ENCODE measurements at places on chromosomes 2 and 18.

- DNase-seq: no peak
Observed at GRCh38 chr2:156481312-156481711, 45.1 kb downstream of the GPD2 start.

GRCh38 chr2:236162882-236163470 is 5.2 kb downstream of the GBX2 start:
- no peak for DNase-seq

- DNase-seq: no peak
Observed at GRCh38 chr2:226172939-226173338, 626.7 kb downstream of the IRS1 start.

- no peak for DNase-seq
Observed at GRCh38 chr2:195202163-195202845, 454.7 kb upstream of the SLC39A10 start.

GRCh38 chr2:177264693-177265587 is at the start of gene NFE2L2:
NFE2L2 (minus strand) TSS chr2:177264727; CDS start chr2:177264576, 151 bp downstream.
- peak; percentile 83 for DNase-seq

- DNase-seq: no peak
Observed at GRCh38 chr18:62549755-62550154, 26.9 kb downstream of the ZCCHC2 start.

DNA sequence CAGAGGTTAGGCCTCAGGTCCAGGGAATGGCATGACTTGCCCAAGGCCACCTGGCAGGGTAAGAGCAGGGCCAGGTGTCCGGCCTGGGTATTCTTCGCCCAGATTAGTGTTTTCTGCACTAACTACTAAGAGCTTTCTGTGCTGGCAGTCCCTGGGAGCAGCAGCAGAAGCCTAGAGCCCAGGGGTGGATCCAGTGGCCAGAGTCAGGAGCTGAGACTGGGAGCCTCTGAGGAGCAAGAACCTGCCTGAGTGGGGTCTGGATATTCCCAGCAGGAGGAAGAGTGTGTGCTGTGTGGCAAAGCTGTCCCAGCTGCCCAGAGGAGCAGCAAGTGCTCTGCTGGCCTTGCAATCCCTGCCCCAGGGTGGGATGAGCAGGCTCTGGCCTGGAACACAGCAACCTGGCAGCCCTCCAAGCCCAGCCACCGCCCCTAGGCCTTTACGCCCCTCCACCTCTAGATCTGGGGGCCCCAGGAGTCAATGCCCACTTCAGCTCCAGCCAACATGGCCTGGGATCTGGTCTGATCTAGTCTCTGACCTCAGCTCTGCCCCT is 30.7 kb upstream of the GPAT2 start:
- no peak for DNase-seq

GRCh38 chr2:16625759-16626158 is 39.9 kb downstream of the CYRIA start:
- DNase-seq: no peak

DNA sequence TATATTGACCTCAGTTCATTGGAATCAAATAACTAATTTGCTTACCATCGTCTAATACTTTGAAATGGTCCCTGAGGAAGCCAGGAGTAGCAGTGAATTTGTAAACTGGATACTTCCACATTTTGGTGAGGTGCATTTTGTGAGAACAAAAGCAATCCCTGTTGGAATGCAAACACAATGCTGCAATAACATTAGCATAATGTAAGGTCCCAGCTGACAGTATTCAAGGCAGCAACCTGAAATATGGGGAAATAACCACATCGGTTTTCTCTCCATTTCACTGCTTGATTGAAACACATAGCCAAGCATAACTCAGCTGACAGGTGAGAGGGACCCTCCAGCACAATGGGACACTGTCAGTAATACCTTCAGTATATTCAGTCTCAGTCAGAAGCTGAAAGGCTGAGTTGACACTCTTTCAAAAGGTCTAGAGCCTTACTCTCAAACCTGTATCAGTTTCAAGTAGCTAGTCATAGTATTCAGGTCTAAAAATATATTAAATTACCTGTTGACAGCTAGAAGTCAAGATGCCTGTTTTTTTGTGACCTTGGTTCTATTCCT is 1311.9 kb upstream of the NRXN1 start:
- DNase-seq: no peak

DNA sequence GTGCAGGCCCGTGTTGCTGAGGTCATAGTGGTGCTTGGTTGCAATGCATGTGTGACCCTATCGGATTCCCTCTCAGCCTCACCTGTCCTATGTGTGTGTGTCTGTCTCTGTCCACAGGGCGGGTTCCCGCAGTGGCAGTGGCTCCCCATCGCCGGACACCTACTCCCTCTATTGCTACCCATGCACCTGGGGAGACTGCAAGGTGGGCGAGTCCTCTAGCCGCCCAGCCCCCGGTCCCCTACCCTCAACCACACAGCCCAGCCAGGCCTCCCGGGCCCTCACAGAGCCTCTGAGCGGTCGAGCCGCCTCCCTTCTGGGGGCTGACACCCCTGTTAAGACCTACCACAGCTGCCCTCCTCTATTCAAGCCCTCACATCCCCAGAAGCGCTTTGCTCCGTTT is 14.2 kb downstream of the GAREM2 start:
- no peak for DNase-seq

DNA sequence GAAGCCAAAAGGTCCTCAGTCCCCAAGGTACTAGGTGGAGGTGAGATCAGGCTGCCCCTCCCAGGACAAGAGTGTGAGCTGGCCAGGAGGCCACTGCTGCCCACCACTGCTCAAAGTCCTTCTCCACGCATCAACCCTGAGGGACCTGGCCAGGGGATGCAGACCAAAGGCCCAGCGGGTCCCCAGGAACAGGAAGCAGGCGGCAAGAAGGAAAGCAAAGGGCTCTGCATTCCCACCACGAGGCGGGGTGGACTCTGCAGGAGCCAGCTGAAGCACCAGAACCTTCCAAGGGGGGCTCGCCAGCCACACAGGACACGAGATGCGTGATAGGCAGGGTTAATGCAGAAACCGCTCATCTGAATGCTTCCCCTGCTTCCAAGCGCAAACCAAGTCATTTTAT is 67.4 kb downstream of the TFCP2L1 start:
- DNase-seq: no peak

DNA sequence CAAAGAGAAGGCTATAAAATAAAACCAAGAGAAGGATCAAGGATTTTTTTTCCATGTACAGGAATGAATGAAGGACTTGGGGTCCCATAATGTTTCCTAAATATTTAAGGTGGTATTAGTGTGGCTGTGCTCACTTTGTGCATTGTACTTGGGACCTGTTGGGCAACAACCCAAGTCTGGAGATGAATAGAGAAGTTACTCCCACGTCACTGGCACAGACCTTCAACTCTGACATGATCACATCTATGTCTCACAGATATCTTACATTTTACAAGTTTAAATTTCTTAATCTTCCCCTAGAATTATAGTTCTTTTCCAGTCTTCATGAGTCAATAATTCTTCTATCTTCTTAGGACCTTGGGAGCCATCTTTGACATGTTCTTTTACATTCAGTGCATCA is 133.4 kb downstream of the PLCL1 start:
- no peak for DNase-seq

All from GM12892 (cell line).